Sigmoid colon (tissue), 7 donors: ENCODE measurements at places on chromosomes 5 and 9.

GRCh38 chr9:88429595-88430430 is 41.6 kb downstream of the SPIN1 start:
- no peak for DNase-seq

GRCh38 chr9:12718482-12719026 is 25.4 kb downstream of the TYRP1 start:
- no peak for DNase-seq

DNA sequence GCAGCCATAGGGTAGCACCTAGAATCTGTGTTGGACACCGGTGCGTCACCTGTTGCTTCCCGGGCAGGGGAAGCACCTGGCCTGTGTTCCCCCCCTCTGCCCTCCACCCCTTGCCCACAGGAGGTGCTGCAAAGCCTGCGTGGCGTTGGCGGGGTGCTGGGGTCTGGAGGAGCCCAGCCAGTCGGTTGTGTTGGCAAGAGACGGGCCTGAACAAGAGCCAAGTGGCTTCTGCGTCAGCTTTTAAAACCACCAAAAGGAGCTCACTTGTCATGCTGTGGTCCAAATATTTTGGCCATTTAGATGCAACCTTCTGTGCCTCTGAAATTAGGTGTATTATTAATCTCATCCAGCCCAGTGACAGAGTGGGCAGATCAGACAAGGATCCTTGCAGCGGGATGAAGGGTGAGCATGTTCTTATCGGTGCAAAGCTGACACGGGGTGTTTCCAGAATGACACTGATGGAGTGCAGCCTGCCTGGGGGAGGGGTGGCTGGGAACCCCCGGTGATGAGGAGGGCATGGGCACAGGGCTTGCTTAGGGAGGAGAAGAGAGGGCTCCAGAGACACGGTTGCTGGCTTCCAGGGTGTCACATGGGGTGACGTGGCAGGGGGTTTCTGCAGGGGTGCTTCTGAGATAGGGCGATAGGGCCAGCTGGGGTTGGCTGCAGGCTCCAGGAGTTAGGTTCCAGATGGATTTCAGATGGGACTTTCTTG is 9.7 kb upstream of the RXRA start:
- DNase-seq: peak; percentile 85

DNA sequence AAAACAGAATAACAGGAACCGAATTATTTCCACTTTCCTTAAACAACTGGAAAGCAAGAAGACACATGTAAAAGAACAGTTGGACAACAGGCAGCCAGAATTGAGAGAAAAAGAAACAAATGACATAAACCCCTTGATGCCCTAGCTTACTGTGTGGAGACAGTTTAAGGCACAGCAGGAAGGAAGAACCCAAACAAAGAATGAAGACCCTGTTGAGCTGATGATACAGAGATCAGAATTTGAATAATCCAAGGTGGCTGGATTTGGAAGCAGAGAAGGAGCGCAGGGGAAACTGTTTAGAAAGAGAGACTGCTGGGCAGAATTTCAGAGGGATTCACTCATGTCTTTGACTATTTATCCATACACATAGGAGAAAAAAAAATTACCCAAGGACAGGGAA is 316.3 kb upstream of the POU5F2 start:
- no peak for DNase-seq

DNA sequence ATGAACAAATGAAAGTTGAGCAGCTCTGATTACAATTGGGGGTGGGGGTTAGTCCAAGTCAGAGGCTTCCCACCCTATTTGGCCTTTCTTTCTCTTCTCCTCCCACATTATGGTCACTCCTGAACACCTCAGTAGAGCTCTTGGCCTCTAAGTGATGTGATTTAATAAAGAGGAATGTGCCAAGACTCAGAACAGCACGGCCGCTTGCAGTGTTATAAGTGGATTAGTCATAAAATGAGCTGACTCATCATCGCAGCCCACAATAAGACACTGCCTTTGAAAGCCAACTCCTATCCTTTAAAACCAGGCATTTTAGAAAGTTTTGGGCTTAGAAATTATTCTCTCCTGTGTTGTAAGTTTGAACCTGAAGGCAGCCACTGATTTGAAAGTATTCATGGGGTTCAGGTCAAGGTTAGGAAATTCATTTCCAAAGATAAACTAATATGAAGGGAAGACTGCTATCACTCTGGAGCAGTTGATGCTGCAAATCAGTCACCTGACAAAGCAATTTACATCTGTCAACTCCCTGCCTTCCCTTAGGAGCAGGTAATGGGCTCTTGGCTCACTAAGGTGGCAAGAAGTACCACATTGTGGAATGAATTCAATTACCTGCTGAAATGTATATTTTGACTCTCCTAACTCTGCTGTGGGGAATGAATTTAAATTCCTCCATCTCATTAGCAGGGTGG is 283.6 kb upstream of the NMUR2 start:
- DNase-seq: no peak

DNA sequence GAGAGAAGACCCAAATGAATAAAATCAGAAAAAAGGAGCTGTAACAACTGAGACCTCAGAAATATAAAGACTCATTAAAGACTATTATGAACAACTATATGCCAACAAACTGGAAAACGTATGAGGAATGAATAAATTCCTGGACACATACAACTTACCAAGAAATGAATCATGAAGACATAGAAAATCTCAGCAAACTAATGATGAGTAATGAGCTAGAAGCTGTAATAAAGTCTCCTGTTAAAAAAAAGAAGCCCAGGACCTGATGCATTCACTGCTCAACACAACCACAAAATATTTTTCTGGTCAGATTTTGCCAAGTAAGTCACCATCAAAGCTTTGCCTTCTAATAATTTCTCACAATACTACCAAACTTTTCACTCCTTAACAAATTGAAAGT is 666.7 kb downstream of the LRRC70 start:
- DNase-seq: no peak

DNA sequence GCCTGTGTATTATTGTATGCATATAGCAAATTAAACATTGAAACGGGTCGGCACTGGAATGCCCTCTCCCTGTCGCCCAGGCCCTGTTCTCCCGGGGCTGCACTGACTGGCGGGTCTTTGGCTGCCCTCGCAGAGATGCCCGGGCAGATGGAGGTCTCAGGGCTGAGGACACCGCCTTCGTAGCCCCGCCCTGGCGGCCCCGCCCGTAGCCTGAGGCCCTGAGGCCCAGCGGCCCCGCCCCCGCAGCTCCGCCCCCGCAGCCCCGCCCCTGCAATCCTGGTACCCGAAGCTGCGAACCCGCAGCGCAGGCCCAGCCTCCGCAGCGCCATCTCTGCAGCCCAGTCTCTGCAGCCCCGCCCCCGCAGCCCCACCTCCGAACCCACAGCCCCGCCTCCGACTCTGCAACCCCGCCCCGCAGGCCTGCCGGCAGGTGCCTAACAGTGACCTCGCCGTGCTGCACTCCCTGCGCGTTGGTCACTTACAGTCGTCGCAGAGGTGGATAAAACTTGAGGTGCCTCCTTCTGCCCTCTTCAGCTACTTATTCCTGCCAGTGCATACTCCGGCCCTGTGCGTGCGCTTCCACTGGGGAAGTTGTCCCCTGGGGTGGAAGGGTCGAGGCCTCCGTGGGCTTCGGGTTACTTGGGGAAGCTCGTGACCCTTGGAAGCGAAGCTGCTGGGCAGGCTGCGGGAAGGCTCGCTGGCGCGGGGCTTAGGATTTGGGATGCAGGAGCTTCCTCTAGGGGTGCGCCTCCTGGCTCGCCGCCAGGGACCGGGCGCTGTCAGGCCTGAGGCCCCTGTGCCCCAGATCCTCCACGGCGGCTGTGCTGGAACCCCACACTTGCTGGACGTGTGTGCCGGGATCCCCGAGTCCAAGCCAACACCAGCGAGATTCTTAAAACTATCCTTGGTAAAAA is 72.3 kb downstream of the ICE1 start:
- DNase-seq: peak; percentile 81

DNA sequence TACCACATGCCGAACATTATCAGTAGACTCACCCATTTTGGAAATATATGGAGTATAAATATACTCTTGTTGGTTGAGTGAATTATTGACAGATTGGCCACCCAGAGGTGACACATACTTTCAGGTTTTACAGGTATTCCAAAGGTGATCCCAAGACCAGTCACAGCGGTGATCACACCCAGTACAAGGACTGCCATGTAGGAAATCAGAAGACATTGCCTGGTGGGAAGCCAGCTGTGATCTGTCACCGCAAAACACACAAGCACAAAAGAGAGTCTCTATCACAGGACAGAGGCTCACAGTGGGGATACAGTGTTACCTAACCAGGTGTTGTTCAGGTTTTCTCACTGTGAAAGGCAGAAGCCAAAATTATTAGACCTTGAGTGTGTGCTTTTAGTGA is 15.8 kb downstream of the BTF3 start:
- no peak for DNase-seq

GRCh38 chr9:109198736-109199382 is 31.8 kb upstream of the FRRS1L start:
- DNase-seq: no peak

- DNase-seq: no peak
Measured at GRCh38 chr5:87327998-87328397, 60.3 kb downstream of the RASA1 start.

GRCh38 chr9:98333703-98334582 is 78.5 kb upstream of the TBC1D2 start:
- no peak for DNase-seq

GRCh38 chr5:163399923-163400322 is 37.5 kb upstream of the CCNG1 start:
- no peak for DNase-seq
